BJ (cell line): ENCODE measurements at places on chromosomes 12 and 14.

GRCh38 chr14:32601906-32602305 is 272.8 kb downstream of the AKAP6 start:
- DNase-seq = no peak

DNA sequence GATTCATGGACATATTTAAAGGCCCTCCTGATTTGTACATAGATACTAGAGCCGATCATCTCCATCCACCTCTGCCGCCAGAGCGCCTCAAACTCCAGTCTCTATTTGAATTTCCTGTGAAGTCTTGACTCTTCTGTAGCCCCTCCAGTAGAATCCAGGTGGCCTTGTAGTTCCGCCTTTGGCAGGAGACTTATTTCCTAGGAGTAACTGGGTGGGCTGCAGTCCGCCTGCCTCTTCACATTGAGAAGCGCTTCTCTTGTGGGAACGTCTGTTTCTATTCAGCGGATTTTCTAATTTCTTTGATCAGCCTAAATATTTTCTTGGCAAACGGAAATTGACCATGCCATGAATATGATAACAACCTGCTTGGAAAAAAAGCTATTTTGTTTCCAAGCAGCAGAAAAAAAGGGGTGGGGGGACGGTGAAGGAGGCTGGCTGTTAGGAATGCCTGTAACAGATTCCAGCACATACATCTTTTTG is 9.0 kb upstream of the SIX1 start:
- DNase-seq = no peak

GRCh38 chr12:91397866-91398532 is 215.4 kb upstream of the DCN start:
- no peak for DNase-seq

DNA sequence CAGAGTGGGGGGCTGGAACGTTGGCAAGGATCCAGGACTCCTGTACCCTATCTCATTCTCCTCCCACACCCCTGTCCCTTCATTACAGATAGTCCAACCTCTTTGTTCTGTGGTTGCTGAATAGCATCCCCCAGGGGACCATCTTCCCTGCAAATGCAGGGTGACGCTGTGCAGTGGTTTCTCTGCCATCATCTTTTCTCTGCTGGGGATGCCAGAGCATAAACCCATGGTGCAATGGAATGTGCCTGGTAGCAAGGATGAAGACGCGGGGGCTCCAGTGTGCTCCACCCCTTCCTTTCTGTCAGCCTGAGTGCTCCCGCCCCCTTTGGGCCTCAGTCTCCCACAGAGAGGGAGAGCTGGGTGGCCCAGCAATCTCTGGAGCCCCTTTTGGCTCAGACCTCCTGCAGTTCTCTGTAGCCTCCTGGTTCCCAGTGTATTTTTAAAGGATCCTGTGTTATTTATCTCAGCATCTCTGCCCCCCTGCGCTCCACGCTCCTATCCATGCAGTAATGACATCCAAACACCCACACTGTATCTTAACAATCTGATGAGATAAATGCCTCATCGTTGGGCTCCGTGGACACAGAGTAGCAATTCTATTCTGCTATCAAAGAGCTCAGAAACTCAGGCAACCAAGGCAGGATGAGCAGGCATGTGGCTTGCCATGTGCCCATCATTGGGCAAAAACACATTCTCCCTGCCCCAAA is 212.8 kb downstream of the CACNA1C start:
- DNase-seq = no peak

- no peak for DNase-seq
Measured at GRCh38 chr12:28776913-28777422, 372.1 kb upstream of the FAR2 start.

DNA sequence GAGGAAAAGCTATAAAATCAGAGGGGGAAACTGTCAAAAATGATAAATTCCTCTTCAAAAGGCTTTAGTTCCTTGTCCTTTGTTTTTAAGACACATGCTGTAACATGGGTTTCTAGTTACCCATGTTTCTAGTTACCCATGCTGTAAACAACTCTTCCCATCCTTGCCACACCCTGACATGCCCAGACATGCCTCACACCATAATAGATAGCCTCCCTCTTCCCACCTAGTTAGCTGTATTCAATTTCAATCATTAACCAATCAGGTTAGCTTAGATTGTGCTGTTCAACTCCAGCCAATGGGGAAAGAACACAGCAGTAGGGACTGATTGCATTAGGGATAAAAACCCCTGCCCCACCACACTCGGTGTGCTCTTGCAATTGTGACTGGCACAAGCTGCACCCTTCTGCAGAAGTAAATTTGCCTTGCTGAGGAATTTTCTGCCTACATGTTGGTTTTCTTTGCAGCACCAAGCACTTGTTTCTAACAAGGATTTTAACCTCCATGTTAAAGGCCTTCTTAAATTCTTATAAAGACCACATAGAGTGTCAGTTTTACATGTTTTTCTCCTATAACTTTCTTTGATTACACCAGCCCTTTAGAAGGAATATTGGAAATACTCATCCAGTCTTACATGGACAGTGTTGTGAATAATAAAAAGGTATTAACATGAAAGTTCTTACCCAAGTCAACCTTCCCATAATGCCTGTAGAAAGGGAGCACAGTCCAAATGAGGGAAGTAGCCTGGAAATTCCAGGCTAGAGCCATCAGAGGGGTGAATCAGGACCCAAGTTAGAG is 32.5 kb upstream of the LALBA start:
- DNase-seq = no peak

GRCh38 chr12:109169686-109170085 is 53.3 kb downstream of the ACACB start:
- no peak for DNase-seq

GRCh38 chr12:115998119-115998633 is 279.3 kb downstream of the MED13L start:
- peak; percentile 8 for DNase-seq

- no peak for DNase-seq
Measured at GRCh38 chr14:92719421-92719820, 29.0 kb downstream of the LGMN start.

GRCh38 chr14:31127690-31128089 is 79.9 kb downstream of the HECTD1 start:
- DNase-seq = no peak

GRCh38 chr12:90871726-90872096 is 83.3 kb downstream of the CCER1 start:
- no peak for DNase-seq

- DNase-seq = no peak
Measured at GRCh38 chr12:65465766-65466547, 187.5 kb downstream of the MSRB3 start.

- no peak for DNase-seq
Measured at GRCh38 chr12:30962047-30962446, 35.5 kb downstream of the TSPAN11 start.

DNA sequence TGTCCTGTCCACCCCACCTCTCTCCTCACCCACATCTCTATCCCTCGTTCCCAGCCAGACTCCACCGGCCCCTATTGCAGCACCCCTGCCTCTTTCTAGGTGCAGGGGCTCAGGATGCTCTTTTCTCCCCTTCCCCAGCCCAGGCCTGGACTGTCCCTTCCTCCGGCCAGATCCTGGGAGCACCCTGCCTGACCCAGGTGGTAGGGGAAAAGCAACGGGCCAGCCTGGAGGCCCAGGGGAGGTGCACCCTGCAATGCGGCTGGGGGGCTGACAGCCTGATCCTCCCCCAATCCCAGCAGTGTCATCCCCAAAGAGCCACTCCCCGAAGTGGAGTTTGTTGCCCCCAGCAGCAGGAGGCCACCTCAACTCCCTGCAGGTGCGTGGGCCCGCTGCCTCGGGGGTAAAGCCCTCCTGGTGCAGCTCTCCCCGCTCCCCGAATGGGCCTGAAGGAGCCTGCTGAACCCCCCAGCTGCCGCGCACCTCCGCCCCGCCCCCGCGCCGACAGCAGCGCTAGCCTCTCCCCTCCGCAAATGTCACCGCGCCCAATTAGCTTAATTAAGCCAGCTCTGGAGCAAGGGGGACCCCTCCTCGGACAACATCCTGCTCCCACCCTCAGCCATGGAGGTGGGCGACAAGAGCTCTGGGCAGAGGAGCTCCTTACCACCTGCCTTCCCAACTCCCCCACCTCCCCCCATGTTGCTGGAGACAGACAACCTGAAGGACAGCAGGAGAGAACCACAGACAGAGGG is 4.7 kb downstream of the NXPH4 start:
- DNase-seq = no peak

- DNase-seq = peak; percentile 21
Measured at GRCh38 chr14:22838631-22839041, 2.3 kb downstream of the MMP14 start.

DNA sequence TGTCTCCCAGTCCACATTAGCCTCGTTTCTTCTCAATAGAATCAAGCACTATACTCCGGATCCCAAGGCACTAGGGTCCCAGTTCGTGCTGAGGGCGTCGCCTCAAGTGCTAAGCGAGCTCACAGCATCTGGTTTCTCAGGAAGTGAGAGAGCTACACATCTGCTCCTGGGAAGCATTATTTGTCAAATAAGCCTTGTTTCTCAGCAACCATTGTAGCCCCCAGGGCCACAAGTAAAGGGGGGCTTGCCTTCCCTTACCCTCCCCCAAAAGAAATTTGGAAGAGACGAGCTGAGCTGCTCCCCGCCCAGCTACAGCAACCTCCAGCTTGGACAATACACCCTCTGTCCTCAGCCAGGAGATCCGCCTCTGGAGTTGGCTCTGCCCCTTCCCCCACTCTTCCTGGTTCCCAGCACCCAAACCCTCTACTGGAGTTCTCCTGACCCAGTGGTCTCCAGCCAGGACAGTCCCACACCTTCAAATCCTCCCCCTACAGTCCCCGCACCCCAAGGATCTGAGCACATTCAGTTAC is 5.7 kb upstream of the TNS2 start:
- no peak for DNase-seq

DNA sequence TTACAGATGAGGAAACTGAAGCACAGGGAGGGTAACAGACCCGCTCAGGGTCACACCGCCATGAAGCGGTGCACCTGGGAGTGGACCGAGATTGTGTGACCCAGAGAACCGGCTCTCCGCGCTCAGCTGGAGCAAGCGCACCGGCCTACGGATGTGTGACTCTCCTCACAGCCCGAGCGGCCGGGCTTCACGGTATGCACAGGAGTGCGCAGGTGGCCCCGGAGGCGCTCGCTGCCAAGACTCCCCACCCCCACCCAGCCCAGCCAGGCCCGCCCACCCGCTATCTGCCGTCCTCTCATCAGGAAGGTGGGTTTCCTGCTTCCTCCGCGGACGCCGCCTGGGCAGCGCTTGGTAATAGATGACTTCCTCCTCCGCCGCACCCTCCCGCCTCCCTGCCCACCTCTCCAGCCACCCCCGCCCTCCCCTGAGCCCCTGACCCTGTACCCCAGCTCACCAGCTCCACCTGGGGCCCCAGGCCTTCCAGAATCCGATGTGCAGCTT is 110.7 kb downstream of the NCOR2 start:
- no peak for DNase-seq

GRCh38 chr12:92145481-92145730 is 240 bp downstream of the BTG1 start:
- DNase-seq = no peak

DNA sequence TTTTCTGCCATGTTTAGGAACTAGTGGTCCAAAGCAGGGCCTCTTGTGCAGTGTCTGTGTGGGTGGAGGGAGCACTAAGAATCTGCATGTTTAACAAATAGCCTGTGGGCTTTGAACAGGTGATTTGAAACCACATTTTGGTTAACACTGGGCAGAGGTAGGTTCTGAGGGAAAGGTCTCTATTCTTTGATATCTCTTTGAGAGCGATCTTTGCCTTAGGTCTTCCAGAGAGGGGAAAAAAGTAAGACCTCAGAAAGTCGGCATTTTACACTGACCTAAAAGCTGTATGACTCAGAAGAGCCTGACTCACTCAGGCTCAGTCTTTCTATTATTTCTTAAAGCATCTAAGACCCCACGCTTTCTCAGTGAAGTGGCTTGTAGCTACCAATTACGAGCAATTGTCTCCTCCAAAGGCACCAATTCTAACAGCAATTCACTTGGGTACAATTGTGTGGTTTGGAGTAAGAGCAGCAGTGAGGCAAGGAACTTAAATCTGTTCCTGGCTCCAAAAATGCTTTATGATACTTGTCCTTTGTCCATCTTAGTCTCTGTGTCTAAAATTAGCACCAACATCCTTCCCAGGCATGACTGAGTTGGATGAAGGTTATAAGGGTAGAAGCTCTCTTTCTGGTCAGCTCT is 8.8 kb downstream of the EIF2B2 start:
- DNase-seq = peak; percentile 17

DNA sequence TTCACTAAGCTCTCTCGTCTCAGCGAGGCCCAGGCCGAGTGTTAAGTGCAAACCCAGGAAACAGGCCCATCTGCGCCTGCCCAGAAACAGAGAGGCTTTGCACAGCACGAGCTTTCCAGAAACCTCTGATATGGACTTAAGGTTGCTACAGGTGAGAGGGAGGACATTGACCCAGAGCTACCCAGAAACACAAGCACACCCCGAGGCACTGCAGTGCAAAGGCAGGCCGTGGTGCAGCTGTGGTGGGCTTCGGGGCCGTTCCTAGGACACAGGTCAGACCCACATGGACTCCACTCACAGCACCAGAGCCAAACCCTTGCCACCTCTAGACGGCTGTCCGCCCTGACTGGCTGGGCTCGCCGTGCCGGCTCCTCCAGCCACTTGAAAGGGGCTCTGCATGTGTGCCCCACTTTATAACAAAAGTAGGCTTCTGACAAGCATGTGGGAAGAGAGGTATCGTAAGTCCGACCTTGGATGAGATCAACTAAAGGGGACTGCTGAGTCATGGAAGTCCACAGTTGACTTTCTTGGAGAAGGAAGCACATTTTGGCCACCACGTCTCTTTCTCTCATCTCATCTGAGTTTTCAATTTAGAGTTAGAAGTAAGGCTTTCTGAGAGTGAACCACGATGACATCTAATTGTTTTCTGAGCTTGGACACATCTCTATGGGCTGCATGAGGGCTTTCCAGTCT is 38.2 kb downstream of the CACNA2D4 start:
- DNase-seq = no peak

GRCh38 chr12:116719731-116720528 is 17.9 kb downstream of the SPRING1 start:
- DNase-seq = no peak

GRCh38 chr12:132392389-132393244 is 63.2 kb upstream of the GALNT9 start:
- DNase-seq = no peak

DNA sequence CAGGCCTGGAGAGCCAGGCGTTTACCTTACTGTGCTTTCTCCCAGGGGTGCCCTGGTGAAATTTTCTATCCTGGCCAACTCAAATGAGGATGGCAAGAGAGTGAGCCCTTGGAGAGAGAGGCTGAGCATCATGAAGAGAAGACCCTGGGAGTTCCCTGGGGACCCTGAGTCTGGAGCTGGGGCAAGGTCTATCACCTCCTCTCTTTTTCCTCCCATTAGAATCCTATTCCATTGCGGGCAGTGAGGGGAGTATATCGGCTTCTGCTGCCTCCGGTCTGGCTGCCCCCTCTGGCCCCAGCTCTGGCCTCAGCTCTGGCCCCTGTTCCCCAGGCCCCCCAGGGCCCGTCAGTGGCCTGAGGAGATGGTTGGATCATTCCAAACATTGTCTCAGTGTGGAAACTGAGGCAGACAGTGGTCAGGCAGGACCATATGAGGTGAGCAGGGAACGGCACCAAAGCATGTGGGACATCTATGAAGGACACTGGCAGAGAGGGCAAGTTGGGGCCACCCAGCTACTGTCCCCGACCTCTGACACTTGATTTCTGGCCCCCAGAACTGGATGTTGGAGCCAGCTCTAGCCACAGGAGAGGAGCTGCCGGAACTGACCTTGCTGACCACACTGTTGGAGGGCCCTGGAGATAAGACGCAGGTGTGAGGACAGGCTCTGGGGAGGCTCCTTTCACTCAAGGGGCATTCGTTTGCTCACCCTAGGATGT is 1.6 kb downstream of the ARHGEF25 start:
- DNase-seq = no peak
